ENCODE measurements at places on chromosomes 6 and 20.

GRCh38 chr6:152098683-152099082, 291.2 kb downstream of the ESR1 start:
- no peak for DNase-seq

DNA sequence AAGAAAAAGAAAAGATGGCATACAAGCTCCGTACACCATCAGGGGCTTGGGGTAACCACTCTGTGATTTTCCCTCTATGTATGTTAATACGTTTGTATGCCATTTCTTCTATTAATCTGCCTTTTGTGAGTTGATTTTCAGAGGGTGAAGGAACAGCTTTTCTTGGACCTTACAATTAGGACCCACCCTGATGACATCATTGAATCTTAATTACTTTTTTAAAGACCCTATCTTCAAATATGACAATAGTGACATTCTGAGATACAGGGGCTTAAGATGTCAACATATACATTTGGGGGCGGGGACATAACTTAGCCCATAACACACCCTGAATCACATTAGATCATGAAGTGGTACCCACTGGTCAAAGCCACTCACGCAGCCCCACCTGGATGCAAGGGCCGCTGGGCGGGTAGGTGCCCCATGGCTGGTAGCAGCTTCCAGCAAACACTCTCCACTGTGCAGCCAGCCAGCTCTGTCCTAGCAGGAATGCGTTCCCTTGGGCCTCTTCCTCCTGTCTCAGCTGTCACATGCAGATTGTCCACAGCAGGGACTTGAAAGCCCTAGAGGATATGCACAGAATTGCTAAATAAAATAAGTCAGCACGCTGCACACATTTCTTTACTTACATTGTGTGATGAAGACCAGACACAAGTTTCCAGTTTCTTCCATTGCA, 74.5 kb downstream of the FOXF2 start:
- DNase-seq: no peak

- DNase-seq: no peak
Measured at GRCh38 chr6:126826166-126826714, 292.2 kb upstream of the RSPO3 start.

GRCh38 chr20:24696396-24696795, 227.0 kb downstream of the SYNDIG1 start:
- DNase-seq: no peak

GRCh38 chr20:58542411-58543095, 27.4 kb upstream of the APCDD1L start:
- DNase-seq: no peak

DNA sequence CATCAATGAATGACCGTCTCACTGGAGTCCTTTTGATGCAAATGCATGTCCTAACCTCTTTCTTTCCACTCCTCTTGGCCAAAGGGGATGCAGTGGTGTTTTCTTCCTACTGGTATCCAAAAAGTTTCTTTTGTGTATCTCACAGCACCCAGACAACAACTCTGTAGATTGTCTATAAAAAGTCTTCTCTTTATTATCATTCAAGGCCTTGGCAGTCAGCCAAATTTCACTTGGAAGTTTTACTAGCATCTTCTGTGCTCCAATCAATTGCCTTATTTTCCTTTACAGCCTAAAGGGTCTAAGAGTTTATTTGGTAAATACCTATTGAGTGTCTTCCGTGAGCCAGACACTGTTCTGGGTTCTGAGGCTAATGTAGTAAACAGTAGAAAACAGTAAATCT, 150.2 kb upstream of the RNF217 start:
- DNase-seq: no peak

GRCh38 chr6:41798901-41799558, 11.5 kb downstream of the TOMM6 start:
- DNase-seq: no peak

DNA sequence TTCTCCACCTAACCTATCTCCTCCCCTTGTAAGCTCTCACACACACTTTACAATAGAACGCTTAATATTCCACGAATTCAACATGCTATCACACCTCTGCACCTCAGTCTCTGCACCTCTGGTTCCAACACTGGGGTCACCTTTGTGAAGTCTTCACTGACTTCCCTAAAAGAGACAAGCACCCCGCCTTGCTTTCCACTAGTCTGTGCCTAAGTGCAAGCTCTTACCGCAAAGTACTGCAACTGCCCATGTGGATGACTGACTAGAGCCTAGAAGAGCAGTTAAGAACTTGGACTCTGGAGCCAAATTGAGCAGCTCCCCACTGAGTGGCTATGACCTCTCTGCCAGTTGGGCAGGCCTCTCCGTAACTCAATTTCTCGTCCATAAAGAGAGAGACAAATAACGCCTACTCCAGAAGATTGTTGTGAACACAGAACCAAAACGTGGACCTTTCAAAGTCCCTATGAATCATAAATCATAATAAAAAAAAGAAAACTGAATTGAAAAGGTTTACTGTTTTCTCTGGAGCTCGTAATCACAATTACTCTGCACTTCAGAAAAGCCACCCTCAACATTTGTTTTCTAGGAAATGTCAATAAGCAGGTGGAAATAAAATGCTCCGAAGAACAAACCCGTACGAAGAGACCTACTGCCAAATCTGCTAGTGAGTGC, 1.2 kb downstream of the IFNGR1 start:
- DNase-seq: no peak

DNA sequence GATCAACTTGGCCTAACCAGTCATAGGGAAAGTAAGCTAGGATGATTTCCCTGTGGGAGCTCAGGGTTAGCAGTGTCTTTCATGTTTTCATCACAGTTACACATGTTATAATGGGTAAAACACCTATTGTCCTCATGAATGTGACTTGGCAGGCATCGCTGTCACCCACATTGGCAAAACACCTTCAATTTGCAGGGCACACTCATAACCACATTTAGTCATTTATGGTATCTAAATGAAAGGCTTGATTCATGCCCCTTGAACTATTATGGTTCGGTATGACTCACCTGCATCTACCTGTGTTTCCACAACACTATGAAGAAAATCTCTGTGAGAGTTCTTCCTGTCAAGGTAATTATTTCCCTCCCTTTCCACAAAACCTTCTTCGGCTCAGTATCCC, 49.2 kb downstream of the FRK start:
- DNase-seq: peak; percentile 80

- no peak for DNase-seq
Measured at GRCh38 chr6:11015102-11015501, 29.0 kb downstream of the ELOVL2 start.

DNA sequence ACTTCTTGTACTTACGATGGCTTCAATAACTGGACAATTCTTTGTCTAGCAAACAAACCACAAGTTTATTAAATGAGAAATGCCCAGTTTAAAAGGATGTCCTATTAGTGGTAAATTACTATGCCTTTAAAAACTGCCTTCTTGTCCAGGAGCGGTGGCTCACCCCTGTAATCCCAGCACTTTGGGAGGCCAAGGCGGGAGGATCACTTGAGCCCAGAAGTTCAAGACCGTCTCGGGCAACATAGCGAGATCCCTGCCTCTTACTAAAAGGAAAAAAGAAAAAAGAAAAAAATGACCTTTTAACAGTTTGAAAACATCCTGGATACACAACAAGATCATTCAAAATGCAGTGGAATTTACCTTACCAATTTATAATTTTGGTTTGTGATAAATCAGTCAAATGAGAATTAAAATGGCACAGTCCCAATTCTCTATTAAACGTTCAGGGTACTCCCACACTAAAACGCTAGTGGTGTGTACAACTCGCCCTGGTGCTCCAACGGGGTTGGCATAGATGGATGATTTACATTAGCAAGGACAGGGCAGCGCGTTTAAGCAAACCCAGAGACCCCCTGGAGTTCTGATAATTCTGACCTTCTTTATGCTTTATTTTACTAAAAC, 2.3 kb downstream of the ZBTB2 start:
- DNase-seq: peak; percentile 53

GRCh38 chr6:113629975-113630737, 227.0 kb upstream of the MARCKS start:
- peak; percentile 81 for DNase-seq

GRCh38 chr6:133132466-133132971, 108.6 kb upstream of the EYA4 start:
- no peak for DNase-seq

DNA sequence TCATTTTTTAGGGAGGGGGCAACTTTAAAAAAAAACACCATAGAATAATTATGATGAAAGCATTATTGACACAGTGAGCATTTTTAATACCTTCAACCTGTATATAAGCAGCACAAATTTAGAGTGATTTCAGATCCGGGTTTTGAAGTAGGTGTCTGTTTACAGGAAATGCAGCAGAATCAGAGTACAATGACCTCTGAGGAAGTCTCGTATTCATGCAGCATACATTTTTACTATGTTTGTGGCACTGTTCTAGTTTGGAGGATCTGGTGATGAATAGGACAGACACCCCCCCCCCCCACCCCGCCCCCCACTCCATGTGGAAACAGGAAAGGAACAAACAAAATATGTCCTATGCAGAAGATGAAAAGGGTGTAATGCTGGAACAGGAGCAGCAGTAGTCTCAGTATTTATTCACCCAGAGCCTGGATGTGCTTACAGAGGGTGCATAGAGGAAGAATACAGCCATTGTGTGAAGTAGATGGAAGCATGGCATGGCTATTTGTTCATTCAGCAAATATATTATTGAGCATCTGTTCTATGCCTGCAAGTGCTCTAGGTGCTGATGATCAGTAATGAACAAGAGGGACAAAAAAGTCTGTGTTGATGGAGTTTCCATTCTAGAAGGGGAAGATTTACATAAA, 19.7 kb downstream of the VAPB start:
- peak; percentile 69 for DNase-seq

GRCh38 chr6:134402372-134402984, 84.6 kb upstream of the SGK1 start:
- DNase-seq: no peak

DNA sequence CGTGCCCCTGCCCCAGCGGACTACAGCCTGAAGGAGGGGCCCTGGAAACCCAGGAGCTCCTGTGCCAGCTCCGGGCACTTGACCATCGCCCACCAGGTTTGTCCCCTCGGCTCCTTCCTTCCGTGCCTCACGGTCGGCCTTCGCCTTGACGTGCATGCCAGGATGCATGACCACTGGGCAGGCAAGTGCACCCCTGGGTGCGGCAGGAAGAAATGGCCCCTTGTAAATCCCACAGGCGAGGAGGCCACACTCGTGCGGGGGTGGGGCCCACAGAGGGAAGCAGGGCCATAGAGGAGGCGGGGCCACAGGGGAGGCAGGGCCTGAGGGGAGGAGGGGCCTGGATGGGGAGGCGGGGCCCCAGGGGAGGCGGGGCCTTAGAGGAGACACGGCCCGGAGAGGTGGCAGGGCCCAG, 81.7 kb downstream of the YTHDF1 start:
- no peak for DNase-seq

DNA sequence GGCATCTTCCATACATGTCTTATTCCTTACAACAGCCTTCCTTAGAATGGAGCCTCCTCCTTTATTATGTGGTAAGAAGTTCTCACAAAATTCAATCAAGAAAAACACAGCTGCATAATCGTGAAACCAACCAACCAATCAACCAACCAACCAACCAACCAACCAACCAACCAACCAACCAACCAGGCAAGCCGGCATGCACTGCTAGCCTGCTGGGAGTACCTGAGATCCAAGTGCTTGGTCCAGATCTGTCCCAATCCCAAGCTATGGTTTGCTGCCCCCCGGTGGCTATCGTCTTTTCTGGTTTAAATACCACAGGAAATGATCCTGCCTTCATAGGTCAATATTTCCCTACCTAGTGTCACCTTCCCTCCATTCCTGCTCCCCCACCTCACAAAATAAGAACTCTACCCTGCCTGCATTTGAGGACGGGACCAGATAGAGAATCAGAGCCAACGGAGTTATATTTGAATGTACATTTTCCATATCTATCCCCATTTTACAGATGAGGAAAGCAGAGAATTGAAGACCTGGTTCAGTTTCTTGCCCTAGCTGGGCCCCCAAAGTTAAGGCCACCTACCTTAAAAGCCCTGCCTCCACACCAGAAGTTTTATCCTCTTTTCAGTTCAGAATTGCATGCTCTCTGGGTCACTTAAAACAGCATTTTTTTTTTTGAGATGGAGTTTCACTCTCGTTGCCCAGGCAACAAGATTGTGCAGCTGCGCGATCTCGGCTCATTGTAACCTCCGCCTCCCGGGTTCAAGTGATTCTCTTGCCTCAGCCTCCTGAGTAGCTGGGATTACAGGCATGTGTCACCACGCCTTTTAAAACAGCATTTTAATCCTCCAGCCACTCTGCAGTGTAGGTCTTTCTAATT, 27.1 kb downstream of the RAB44 start:
- DNase-seq: peak; percentile 87

- no peak for DNase-seq
Measured at GRCh38 chr6:83132121-83132520, 60.9 kb downstream of the PGM3 start.

GRCh38 chr20:43492101-43492500, 15.4 kb upstream of the L3MBTL1 start:
- DNase-seq: no peak

GRCh38 chr6:44298055-44298803, 14.9 kb downstream of the AARS2 start:
- peak; percentile 60 for DNase-seq

GRCh38 chr6:132973514-132973993, 159.2 kb downstream of the RPS12 start:
- DNase-seq: no peak

DNA sequence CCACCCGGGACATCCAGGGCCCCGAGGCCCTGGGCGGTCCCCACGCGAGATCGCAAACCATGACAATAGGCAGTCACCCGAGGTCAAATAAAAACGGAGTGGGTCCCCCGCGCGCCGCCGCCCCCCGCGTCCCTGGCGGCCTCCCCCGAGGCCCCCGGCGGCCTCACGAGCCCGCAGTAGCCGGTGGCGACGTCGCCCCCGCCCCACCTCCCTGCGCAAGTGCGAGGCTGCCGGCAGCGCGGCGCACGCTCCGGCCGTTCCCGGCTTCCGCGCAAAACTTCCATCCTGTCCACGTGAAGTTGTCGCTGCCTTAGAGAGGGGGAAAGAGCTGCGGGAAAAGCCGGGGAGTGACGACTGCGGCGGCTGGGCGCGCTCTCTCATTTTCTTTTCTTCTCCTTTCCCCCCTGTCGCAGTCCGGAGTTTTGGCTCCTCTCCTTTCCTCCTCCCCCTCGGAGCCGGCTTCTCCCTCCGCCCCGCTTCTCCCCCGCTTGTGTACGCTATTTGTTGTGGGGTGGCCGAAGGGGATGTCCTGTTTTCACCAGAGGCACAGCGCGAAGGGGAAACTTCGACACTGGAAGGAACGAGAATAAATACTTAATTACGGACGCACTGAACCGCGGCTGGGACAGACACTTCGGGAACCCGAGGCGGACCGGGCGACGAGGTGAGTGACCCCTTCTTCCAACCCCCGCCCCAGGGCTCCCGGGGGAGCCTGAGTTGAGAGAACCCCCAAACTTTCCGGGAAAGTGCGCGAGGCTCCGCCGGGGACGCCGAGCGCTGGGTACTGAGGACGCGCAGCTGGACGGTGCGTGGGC, at the start of gene EYA4:
EYA4 (plus strand) TSS at position 272 of the 815 bp plus-strand sequence. CDS start 33,424 bp downstream, outside the sequence.
- peak; percentile 76 for DNase-seq

DNA sequence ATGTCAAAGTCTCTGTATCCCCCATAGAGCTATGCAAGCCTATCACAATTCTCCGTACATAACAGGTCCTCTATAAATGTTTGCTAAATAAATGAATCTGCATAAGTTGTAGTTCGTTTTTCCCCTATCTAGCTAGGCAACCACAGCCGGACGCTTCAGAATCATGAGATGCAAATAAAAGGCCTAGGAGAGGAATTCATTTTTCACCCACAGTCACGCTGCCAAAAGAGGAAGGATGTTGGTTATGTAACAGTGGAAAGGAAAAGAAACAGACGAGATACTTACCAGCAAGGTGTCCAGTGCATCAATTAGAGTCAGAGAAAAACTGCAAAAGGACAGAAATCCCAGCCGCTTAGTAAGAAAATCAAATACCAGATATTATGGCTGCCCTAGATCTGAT, 2.4 kb downstream of the EDEM2 start:
- DNase-seq: no peak

- DNase-seq: no peak
Measured at GRCh38 chr6:19925533-19925932, 88.4 kb downstream of the ID4 start.

Measured in DMS53 (cell line).